Activated CD4-positive, alpha-beta memory T cell treated with anti-CD3 and anti-CD28 coated beads for 36 hours (primary cell): ENCODE measurements at places on chromosomes 12 and 14.
A peak's percentile ranks its signal among the peaks of the same experiment; 100 is the strongest.

DNA sequence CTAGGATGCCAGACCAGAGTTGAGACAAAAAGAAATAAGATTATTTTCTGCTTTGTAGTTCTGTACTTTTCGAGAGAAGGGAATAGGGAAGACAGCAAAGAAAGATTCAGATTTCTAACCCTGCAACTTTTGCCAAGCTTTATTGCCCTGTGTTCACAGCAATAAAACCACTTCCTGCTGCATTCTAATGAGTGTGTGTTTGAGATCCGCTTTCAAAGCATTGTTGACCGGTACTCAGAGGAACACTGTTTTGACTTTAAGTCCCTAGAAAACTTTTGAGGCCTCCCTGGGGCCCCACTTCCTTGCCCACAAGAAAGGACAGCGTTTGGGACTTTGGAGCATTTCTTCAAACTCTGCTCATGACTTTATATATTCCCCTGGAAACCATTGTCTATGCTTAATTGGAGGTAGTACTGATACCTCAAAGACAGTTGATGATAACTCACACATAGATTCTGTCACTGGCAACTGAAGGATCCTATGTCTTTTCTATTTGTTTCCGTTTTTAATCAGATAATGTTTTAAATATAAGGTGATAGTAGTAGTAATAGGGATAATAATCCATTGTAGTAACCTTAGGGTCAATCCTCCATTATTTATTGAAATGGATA, 1.3 kb downstream of the RNASE6 start:
- DNase-seq, result peak; percentile 32

DNA sequence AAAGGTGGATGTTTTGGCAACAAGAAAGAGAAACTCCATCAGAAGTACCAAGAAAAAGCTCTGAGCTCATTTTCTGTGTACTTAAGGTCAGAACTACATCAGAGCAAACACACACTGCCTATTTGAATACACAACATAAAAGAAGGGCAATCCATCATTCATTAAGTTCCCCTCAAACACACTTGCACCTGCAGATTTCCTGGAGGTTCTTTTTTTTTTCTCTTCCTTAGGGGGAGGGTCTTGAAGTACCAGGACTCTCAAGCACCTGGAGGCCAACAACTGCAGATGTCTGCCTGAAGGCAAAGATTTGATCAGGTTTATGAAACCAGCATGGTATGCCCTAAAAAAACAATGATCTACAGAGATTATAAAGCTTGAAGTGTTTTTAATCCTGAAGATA, 26.1 kb upstream of the PTHLH start:
- DNase-seq, result no peak

DNA sequence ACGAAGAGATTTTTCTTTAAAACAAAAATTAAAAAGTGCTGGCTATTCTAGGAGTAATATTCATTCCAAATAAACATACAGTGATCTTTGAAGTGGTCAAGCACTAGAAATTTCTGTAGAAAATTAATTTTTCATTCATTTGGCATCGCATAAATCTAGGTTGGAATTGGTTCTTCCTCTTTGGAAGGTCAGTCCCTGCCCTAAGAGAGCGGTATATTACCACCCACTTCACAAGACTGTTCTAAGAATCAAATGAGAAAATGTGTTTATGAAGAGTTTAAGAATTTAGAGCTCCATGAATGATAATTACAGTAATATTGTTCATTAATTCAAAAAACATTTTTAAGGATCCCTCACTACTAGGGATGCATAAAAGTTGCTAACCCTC, 444 bp upstream of the GEMIN2 start:
- DNase-seq, result no peak

DNA sequence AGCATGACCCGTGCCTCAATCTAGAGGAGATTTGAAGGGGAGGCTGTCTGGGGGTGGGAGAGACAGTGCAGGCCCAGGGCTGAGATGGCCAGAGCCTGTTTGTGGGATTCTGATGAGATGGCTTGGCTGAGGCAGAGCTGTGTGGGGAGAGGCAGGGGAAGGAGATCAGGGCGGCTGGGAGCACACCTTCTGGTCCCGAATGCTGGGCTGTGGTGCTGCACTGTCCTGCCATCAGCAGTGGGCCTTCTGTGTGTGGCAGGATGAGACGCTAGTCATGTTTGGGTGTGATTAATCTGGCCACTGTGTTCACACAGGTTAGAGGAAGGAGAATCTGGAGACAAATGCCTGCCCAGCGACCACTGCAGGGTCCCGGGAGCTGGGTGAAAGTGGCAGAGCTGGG, 300.9 kb downstream of the CACNA1C start:
- DNase-seq, result no peak

GRCh38 chr14:103846097-103846496, 1.3 kb downstream of the PPP1R13B start:
- no peak for DNase-seq

DNA sequence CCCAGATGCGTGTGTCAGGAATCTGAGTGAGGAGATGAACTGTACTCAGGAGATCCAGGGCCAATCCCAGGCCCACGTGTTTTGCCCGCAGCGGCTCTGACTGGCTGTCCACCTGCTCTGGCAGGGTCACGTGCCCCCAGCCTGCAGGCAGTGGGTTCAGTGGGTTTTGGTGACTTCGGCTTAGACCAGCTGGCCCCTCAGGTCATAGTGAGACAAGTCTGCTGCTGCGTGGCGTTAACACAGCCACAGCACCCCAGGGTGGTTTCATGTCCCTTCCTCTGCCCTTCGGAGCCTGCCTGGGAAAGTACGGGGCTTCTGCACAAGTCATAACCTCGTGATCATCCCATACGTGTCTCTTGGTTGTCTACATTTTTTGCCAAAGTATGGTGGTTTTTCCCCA, 2.6 kb downstream of the FBRSL1 start:
- DNase-seq, result peak; percentile 40

DNA sequence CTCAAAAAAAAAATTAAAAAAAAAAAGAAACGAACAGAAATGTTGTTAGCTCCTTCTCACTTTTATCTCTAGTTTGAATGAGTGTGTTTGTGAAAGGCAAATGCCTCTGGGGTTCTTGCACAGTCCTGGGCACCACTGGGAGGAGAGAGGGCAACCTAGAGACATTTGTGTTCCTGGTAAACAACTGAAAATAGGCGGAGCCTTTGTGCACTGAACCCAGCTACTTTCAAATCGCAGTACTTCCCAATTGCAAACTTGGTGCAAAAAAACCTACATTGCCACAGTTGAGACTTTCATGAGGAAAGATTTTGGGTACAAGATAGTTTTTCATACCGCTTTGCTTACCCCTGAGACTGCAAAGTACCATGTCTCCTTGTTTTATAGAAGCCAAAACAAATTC, 430.0 kb downstream of the ZFP36L1 start:
- no peak for DNase-seq

- DNase-seq, result no peak
Measured at GRCh38 chr14:101078892-101079221, 175.3 kb upstream of the RTL1 start.

DNA sequence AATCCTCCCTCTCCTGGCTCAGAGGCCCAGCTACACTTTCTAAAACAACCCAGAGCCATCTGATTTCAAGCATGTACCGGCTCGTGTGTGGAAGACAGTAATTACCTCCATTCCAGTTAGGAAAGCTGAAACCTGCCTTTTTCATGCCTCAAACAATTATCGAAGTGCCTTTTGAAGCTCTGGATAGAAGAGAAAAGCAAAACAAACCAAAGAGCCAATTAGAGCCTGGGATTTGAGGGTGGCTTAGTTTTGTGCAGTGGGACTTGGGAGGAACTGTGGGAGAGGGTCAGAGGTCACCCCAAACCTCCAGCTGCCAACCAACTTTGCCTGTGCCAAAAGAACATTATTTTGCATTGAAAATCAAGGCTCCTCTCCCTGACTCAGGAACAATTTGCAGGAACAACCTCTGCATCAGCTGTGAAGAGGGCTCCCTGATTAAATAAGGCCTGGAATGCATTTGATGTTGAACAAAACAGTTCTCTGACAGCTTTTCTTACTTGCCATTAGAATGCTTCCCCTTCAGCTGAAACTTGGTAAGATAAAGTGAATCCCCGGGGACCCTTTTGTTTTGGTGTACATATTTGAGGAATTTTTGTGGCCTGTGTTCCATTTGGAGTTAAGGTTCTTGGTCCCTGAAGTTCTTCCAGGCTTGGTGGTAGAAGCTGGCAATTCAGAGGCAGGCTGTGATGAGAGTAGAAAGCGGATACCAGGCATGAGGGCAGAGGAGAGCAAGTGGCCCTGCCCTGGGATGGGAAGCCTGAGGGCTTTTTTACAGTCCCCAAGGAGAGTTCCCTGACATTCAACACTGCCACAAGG, 270.1 kb downstream of the ZFP36L1 start:
- DNase-seq, result no peak

- DNase-seq, result no peak
Measured at GRCh38 chr12:51388069-51388799, 3.0 kb downstream of the GALNT6 start.

DNA sequence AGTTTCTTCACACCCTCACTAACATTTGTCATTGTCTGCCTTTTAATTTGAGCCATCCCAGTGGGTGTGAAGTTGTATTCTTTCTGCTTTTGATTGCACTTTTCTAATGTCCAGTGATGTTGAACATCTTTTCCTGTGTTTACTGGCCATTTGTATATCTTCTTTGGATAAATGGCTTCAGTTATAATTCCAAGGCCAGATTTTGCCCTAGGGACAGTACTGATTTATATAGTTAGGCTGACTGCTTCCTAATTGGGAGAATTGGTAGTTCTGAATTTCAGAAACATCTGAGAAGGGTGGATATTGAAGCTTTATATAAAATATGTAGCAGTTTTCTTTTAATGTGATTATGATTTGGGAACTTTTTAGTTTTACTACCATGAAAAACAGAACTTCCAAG, 97.4 kb downstream of the BORCS5 start:
- no peak for DNase-seq

DNA sequence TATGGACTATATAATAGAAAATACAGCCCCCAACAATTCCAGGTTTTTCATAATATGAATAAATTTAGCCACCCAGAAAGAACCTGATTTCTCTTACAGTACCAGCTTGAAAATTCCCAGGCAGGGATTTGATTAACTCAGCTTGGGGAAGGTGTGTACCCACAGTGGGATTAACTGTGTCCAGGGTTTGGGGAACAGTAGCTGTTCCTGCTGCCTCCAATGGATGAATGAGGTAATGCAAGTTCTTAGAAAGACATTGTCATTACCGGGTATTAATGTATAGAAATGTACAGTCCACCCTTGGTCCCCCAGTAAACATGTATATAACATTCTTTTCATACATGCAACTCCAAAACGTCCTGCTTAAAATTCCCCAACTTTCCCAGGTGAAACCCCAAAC, 115.6 kb downstream of the LRIG3 start:
- DNase-seq, result no peak
